AG08396 (cell line): ENCODE measurements at places on chromosomes 3 and 15.

DNA sequence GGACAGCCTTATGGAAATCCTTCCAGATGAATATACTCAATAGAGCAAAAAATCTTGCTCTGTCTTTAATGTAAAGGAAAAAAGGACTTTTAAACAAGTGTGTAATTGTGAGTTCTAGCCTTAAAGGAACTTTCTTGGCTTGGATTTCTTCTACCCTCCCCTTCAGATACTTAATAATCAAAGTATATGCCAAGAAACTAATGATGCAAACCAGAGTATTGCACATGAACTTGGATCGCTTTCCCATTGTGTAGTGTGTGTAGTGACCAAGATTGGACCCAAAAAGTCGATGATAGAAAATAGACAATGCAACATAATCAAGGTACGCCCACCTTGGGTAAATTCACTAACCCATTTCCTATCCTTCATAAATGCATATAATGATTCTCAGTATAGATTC lies 123.8 kb downstream of the TIGIT start:
- DNase-seq = no peak

DNA sequence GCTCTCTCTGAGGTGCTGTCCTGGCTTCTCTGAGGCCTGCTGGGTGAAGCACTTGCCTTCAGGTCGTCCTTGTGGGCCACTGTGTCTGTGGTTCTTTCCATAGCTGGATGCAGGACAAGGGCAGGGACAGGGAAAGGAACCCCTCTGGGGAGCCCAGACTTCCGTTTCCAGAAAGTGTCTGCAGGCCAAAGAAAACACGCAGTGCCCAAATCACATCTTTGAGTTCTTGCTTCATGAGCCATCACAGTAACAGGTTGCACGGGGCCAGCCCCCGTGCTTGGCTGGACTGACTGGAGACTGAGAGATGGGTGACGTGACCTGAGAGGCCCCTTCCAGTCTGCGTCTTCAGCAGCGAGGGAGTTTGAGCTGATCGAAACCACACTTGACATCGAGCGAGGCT lies 115.8 kb downstream of the GABRG3 start:
- no peak for DNase-seq

- no peak for DNase-seq
These were observed 358.0 kb upstream of the POU1F1 start for GRCh38 chr3:87634426-87634825.

GRCh38 chr15:101620671-101621070 lies 31.5 kb downstream of the TM2D3 start:
- DNase-seq = no peak

DNA sequence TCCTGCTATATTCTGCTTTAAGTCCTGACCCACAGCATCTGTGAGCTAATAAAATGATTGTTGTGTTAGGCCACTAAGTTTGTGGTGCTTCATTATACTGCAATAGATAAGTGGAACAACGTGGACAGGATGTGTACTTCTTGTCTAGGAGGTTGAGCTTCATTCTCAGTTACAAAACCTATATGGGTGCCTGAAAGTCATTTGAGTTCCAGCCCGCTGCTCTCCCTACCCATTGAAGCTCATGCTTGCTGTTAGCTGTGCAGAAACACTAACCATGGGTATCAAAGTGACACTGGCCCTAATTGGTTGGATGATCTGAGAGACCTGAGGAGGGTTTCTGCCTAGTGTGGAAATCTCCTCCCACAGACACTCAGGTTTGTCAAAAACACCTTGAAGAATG lies 357.2 kb downstream of the PDCD6IP start:
- DNase-seq = no peak

DNA sequence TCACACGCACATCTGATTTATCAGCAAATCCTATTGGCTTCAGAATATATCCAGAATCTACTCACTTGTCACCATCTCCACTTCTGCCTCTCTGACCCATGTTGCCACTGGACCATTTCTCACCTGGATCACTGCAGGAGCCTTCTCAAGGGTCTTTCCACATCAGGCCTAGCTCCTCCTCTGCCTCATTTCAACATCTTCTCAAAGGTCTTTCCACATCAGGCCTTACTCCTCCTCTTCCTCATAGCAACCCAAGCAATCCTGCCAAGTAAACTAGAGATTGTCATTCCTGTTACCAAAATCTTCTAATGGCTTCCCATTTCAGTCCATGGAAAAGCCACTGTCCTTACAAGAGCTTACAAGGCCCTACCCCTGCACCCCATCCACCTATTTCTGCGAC lies 18.0 kb upstream of the DUT start:
- no peak for DNase-seq

GRCh38 chr3:159616234-159616825 lies 372.3 kb upstream of the IL12A start:
- DNase-seq = peak; percentile 28

DNA sequence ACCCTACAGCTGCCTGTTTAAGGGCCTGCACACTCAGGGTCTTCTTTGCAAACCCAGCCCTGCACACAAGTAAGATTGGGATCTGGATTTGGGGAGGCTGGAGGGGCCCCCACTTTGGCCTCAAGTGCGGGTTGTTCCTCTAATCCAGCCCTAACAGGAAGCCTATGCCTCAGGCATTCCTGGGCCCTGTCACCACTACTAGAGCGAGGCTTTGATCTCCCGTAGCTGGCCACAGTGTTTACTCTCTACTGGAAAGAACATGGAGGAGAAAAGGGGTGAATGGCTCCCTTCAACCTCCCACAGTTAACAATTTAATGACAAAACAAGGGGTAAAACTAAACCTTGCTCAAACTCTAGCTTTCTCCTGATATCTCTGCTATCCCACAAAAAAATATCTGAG lies 48.4 kb downstream of the DZIP1L start:
- no peak for DNase-seq

- DNase-seq = no peak
These were observed 192.5 kb downstream of the SHQ1 start for GRCh38 chr3:72655723-72656122.

DNA sequence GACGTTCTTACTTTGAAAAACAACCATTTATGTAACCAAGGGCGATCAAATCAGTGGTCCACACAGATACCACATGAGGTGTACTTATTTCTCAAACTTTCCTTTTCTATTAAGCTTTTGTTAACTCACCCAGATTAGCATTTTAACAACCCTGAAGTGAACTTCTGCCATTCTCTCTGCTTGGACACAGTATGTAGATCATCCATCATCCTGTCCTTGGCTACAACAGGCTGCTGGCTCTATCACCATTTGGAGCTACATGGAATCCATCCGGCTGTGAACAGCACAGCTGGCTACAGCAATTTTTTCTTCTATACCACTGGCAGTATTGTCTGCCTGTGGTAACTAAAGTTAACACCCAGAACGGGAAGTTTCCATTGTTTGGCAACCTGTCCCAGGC lies 4.4 kb downstream of the SEMA6D start:
- DNase-seq = no peak

DNA sequence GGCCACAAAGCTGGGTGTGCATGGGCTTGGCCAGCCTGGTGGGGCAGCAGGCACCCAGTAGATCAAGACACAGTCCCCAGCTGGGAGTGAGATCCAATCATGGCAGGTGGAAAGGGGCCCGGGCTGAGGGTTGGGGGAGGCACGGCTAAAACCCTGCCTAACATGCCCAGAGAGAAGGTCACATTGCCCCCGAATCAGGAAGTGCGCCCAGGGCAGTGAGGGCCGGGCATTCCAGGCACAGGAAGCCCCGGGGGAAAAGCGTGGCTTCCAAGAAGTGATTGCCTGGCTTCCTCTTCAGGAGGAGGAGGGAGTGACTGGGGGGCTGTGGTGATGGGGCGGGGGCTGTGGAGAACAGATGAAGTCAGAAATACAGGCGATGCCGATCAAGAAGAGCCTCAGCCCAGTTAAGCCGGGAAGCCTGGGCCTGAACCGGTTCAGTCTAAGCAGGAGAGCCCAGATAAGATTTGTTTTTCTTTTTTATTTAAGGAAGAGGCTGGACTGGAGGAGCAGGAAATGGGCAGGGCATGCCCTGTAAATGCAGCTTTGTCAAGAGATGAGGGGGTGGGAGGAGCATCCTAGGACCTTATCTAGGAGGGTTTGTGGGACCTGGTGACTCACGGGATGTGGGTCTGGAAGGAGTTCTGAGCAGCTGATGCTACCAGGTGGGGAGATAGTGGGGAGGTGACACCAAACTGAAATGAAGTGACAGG lies 83.9 kb downstream of the CHSY1 start:
- peak; percentile 78 for DNase-seq

DNA sequence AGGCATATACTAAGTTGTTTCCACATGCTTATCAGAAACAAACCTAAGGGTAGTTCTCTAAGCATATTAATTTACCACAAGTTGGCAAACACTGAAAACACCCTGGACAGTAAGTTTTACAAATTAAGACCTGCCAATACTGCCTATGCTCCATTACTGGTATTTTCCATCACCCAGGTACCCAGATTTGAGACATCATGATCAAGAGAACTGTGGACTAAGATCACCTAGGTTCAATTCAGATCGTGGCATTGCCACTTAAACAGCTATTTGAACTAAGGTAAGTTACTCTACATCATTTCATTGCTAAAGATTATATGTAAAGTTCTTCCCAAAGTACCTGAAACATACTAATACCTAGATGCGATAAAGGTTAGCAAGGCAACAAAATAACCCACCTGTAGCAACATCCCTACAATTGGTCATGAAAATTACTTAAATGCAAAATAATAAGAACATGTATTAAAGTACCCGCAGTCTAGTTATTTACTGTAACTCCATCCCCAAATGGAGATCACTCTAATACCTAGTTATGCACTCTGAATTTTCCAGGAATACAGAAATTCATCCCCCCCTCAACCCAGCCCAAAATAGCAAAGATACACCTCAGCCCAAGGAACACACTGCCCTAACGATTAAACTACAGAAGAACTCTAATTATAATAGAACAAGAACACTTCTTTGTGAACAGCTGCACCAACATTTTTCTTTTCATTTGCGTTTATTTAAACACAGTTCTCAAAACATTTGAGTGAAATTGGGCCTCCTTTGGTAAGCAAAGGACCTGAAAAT lies 21.6 kb downstream of the TRA2B start:
- no peak for DNase-seq

DNA sequence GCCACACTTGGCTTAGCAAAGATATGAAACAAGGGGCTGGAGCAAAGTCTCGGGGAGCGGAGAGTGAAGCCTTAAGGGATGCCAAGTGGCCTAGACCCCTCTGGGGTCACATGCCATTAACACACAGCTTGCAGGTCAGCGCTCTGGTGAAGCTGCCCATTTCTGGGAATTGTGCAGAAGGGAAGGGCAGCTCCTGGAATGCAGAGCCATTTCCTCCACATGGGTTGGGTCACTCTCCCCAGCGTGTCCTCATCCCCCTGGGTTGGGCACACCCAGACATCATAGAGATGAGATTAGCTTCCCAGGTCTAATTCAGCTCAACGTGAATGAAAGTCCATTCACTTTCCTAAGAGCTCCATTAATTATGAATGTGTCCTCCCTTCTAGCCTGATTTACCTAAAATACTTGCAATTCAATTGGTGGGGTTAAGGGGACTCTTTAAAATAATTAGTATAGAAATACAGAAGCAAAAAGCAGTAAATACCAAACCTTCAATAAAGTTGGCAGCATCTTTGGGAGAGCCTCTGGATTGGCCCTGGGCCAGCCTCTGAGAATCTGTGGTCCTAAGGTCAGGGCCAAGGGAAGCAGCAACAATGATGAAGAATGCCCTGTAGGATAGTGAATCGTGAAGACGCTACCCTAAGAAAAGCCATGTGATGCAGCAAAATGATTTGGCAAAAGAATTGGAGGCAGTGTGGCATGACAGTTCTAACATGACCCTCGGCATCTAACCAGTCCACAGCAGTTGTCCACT lies 17.8 kb downstream of the MRAS start:
- no peak for DNase-seq

GRCh38 chr15:94855409-94856266 lies 624.3 kb downstream of the MCTP2 start:
- no peak for DNase-seq

- no peak for DNase-seq
These were observed 72.8 kb upstream of the IQSEC1 start for GRCh38 chr3:13145826-13146642.

DNA sequence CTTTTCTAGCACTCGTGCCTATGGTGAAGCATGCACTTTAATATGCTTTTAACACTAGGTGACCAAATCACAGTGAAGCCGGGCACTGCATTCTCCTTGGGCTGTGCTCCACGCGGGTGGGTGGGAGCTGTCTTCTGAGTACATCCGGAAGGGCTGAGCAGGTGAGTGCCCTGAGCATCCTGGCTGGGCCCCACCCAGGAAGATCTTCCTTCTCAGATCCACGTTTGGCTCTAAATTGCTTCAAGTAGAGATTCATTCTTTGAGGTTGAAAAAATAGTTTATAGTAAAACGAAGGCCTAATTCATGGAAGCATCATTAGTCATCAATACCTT lies 73.9 kb upstream of the BLM start:
- no peak for DNase-seq

- DNase-seq = no peak
These were observed 95.2 kb downstream of the PLSCR2 start for GRCh38 chr3:146374146-146374545.

DNA sequence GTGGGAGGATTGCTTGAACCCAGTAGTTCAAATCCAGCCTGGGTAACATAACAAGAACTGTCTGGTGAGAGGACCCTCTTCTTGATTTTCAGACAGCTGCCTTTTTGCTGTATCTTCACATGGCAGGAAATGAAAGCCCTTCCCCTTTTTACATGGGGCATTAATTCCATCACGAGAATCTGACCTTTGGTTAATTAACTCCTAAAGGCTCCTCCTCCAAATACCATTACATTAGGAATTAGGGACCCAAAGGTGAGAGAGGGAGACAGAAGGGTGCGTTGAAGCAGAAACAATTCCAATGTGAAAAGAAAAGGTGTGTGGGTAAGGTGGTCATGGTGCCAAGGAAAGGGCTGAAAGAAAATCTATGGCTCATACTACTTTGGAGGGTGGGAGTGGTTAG lies 536.2 kb downstream of the MAGI1 start:
- no peak for DNase-seq

- DNase-seq = no peak
These were observed 23.7 kb downstream of the EXOSC7 start for GRCh38 chr3:44999782-45000181.

GRCh38 chr3:88954853-88955252 lies 152.6 kb upstream of the EPHA3 start:
- DNase-seq = no peak

GRCh38 chr15:38192496-38192895 lies 60.1 kb upstream of the SPRED1 start:
- no peak for DNase-seq

GRCh38 chr15:35281515-35281914 lies 196.4 kb upstream of the NANOGP8 start:
- peak; percentile 33 for DNase-seq

GRCh38 chr15:68997930-68998777 lies 16.3 kb upstream of the NOX5 start:
- DNase-seq = no peak

GRCh38 chr3:97910931-97911351 lies 61.3 kb downstream of the RIOX2 start:
- DNase-seq = no peak

DNA sequence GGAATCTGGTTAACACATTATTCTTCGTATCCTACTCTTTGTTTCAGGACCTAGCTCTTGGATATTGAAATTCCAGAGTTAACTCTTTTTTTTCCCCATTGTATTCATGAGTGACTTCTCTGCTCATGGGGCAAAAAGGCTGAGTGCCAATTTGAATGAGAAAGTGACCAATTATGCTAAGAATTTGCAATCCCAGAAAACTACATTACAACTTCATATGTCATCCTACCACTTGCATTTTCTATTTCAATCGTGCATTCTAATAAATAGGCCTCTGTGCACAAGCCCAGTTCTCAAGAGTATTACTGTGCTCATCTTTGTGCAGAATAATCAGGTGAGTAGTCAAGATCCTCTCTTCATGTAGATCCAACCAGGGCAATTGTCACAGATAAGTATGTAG lies 537.8 kb downstream of the OTOL1 start:
- DNase-seq = peak; percentile 4

GRCh38 chr3:25581335-25581734 lies 83.4 kb downstream of the TOP2B start:
- no peak for DNase-seq
